ENCODE measurements at places on chromosomes 11 and 22. TPM values are rescaled to one million over a fixed set of nuclear protein-coding genes. Genes with fewer than 3 reads are reported as not detected.

DNA sequence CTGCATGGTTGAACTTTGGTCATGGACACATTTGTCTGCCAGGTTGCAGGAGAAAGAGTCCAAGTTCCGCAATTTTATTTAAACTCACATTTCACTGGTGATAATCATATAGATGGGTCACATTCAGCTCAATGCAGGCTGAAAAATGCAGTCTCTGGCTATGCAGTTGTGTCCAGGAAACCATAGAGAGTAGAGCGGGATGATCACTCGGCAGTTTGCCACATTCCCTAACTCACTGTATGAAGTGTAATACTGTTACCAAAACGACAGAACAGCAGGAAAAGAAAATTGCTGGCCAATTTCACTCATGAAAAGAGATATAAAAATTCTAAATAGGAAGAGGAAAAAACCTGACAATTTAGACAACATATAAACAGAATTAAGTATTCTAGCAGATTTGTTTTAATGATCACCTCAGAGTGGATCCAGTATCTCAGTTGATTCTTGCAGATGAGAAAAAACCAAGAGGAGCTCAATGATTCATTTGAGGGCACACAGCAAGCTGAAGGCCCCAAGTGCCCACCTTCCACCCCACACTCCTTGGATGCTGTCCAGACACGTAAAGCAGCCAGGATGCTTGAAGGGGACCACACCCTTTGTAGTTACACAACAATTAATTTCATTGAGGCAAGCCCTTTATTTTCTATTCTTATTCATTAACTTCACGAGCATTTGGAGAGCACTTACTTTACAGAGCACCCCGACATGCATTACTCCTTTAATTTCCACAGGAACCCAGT lies 422.3 kb downstream of the SOX6 start:
- no peak for DNase-seq

DNA sequence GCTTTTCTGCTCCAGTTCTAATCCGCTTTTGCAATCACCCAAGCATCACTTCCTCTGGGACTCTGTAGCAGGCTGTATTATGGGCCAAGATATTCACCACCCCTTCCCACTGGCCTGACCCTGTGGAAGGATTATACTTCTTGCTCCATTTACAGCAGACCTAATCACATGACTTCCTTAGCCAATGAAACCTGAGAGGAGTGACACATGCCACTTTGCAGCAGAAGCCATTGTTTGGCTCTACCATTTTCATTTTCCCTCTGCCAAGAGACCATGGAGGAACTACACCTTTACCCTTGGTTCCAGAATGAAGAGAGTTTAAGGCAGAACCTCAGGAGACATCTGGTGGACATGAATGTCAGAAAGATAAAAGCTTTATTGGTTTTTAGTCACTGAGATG lies 134.9 kb upstream of the HSD17B12 start:
- no peak for DNase-seq

DNA sequence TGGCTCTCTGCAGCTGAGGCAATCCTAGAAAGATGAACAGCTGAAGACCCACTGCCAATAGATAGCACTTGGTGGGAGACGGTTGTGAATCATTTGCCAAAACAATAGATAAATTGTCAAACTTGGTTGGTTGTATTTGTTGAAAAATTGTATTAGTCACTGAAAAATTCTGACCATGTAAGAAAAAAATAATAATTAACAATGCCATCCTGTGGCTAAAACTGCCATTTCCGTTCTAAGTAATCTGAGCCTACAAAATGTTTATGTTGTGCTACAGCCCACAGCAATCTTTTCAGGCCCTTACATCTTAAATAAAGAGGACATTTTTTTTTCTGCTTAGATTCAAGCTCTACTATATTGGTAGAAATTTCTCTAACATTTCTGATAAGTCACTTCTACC lies 103.2 kb upstream of the ANO3 start:
- DNase-seq, result no peak

DNA sequence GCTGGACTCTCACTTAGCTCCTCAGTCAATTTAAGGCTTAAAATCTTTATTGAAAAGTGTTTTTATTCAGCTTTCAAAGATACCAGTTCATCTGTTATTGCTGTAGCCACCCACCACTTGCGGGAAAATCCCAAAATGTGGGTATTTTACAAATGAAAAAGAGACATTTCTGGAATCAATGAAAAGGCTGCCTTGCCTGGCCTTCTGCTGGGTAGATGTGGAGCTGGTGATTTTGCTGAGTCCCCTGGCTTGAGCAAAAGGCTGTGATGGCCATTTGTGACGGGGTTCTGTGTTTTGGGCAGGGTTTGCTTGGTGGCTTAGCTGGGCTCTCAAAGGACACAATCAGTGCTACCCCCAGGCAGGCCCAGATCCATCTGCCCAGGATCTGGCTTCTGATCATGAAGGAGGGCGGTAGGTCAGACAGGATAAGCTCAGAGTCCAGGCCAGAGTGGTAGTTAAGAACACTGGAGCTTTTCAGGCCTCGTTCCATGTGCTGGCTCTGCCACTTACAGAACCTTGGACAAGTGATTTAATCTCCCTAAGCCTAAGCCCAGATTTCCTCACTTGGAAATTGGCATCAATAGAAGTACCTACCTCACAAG lies 36.1 kb downstream of the UBASH3B start:
- DNase-seq, result no peak

- DNase-seq, result no peak
Observed at GRCh38 chr11:126639692-126640091, 284.2 kb downstream of the ST3GAL4 start.

- no peak for DNase-seq
Observed at GRCh38 chr11:46673713-46674462, 26.5 kb downstream of the ARHGAP1 start.

- DNase-seq, result no peak
Observed at GRCh38 chr11:94897330-94897768, 76.0 kb downstream of the CWC15 start.

GRCh38 chr22:31313366-31314147 lies 21.3 kb upstream of the PIK3IP1 start:
- DNase-seq, result no peak

DNA sequence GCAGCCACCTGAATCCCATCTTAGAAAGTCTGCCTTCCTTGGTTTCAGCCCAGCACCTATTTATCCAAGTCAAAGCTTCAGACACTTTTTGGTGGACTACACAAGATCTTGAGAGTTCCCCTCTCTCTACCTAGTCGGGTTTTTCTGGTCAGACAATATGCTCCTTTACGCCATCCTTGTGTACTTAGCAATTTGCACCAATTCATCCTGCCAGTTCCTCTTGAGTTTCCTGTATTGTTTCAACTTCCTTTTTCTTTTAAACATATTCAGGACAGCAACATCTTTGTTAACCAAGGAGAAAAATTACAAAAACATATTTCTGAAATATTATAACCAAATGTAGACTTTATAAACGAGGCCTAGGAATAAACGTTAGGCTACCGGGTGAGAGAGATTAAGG lies 368.2 kb upstream of the CADM1 start:
- DNase-seq, result no peak

DNA sequence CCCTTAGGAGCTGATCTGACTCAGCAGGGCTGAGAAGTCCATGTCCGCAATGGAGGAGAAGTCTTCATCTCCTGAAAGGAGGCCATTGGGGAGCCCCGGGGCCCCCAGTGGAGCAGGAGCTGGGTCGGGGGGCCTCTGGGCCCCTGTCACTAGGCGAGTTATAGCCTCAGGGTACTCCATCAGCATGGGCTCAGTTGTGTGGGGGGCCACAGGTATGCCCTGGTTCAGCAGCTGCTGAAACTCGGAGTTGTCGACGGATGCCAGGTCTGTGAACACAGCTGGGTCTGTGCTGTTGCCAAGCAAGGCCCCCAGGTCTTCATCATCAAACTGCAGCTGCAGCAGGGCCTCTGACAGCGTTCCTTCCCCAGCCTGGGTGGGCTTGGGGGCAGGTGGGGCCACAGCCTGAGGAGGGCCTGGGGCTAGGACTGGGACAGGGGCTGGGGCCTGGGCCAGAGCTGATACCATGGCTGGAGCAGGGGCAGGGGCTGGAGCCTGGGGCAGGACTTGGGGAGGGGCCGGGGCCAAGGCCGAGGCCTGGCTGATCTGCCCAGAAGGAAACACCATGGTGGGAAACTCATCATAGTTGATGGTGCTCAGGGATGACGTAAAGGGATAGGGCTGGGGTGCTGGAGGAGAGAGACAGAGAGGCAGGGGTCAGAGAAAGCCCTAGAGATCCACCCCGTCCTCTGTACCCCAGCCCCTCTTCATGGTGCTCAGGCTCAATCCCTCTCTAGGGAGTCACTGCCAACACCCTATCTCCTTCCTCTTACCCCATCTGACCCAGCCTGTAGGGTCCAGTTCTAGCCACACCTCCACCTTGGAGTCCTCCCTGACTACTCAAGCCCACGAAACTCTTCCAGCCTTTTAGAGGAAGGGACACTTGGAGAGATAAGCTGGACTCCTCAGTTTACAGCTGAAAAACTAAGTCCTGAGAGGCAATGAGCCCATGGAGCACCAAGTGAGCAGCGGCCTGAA lies 8.1 kb downstream of the RELA start:
- DNase-seq, result no peak

DNA sequence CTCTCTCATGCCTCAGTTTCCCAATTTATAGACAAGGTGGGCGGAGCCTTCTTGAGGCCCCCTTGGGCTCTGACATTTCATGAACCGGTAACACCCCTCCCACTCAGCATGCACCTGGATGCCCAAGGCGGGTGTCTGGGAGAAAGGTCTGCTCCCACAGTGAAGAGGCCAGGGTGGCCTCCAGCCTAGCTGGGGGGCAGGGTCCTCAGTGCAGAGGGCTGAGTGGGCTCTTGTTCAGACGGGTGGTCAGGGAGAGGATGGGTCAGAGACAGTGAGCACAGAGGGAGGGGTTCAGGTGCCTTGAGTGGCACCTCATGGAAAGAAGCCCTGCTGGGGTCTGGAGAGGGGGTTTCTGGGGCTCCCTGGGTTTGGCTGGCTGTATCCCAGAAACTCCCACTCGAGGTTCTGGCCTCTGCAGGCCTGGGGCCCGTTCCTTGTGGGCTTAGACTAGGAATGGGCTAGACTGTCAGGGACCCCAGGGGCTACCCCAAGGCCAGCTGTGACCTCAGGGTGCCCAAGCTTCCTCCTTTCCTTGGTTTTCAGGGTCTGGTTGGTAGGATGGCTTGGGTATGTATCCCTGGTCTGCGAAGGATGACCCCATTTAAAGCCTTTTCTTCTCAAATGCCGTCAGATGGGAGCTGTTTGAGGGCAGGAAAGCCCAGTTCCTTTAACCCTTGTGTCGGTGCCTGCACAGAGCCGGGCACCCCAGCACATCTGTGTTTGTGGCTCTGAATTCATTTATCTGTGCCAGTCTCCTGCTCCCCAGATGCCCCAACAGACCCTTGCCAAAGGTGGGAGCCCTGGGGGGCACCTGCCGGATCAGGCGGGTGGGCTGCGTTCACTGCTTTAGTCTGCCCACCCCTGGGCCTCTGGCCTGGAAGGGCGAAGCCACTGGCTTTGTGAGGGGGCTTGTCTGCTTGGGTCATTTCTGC lies 1.2 kb downstream of the SYNGR1 start:
- DNase-seq, result no peak

DNA sequence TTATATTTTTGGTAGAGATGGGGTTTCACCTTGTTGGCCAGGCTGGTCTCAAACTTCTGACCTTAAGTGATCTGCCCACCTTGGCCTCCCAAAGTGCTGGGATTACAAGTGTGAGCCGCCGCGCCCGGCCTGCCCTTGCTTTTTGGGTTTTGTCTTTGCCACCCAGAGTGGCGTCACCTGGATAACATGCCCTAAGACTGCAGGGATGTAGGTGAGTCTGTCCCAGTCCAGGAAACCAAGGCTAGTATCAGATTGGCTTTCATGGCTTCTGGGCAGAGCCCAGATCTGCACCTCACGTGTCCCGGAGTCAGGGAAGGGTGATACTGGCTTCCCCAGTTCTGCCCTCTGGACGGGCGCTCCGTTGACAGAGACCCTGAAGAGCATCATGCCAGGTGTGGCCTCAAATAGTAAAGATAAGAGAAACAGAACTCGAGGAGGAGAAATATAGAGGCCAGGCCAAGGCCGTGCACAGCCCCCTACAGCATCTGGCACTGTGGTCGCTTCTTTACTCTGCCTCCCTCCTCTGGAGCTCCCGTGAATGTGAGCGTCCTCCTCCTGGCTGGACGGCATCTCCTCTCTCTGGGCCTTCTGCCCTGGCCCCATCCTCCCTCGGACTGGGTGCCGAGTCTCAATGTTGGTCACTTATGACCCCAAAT lies 7.8 kb upstream of the APOBEC3B start:
- no peak for DNase-seq

- DNase-seq, result peak; percentile 24
Observed at GRCh38 chr22:22431271-22432220, 77.0 kb downstream of the ZNF280B start.

DNA sequence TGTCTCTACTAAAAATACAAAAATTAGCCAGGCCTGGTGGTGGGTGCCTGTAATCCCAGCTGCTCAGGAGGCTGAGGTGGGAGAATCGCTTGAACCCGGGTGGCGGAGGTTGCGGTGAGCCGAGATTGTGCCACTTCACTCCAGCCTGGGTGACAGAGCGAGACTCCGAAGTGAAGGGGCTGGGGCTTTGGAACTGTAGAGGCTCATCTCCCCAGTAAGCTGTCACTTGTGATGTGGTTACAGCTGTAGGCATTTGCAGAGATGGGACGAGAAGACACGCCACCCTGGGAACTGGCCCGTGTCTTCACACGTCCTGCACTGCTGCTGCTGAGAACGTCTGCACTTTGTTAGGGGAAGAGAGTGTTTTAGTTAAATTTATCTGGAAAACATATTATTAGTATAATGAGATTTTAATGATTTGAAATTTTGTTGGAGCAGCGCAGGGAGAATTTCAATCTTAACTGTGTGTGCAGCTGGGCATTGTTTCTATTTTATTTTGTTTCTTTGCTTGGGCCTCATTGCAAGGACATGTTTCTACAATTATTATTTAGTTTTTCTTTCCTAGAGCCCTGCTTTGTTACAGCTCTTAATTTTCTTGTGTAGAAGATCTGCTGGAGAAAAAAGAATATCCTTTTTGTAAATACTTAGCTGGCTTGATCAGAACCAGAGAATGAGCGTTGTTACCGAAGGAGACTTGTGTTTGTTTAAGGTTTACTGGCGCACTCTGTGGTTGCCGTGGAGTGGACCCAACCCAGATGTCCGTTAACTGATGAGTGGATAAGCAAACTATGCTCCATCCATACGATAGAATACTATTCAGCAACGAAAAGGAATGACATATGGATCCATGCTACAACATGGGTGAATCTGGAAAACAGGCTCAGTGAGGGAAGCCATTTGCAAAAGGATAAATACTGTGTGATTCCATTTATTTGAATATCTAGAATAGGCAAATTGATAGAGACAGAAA lies 18.4 kb downstream of the PARVB start:
- no peak for DNase-seq

DNA sequence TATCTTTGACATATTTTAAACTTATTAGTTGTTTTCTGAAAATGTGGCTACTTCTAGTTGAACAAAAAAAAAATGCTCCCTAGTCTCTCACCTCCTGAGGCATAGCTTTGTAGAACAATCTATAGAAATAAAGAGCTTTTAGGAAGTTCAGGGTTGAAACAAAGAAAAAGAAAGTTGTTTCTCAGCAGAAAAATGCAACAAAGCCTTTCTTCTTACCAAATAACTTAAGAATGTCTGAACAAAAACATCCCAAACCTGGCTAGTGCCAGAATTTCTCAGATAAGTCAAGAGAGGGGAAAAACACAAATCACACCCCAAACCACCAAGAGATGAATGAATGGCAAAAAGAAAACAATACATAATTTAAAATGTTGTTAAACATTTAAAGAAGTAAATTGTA lies 114.1 kb downstream of the MAML2 start:
- no peak for DNase-seq

Gene BCL2L13
- total RNA-seq, result 44.0 TPM

Gene KIAA1671
- 48.1 TPM for total RNA-seq

Gene NXPE4
- not detected for total RNA-seq

Gene ADM2
- 3.9 TPM for total RNA-seq

Gene SYT8
- total RNA-seq, result 3.5 TPM

Gene GAL
- total RNA-seq, result 16.5 TPM

Gene PARVA
- total RNA-seq, result 29.1 TPM

Gene NCR3LG1
- total RNA-seq, result 8.6 TPM

Gene OR52H1
- total RNA-seq, result 0.15 TPM

Data from Panc1 (cell line).